ENCODE measurements at places on chromosomes 5 and 9.

GRCh38 chr5:24635209-24635608, 9.6 kb downstream of the CDH10 start:
- DNase-seq, result no peak

DNA sequence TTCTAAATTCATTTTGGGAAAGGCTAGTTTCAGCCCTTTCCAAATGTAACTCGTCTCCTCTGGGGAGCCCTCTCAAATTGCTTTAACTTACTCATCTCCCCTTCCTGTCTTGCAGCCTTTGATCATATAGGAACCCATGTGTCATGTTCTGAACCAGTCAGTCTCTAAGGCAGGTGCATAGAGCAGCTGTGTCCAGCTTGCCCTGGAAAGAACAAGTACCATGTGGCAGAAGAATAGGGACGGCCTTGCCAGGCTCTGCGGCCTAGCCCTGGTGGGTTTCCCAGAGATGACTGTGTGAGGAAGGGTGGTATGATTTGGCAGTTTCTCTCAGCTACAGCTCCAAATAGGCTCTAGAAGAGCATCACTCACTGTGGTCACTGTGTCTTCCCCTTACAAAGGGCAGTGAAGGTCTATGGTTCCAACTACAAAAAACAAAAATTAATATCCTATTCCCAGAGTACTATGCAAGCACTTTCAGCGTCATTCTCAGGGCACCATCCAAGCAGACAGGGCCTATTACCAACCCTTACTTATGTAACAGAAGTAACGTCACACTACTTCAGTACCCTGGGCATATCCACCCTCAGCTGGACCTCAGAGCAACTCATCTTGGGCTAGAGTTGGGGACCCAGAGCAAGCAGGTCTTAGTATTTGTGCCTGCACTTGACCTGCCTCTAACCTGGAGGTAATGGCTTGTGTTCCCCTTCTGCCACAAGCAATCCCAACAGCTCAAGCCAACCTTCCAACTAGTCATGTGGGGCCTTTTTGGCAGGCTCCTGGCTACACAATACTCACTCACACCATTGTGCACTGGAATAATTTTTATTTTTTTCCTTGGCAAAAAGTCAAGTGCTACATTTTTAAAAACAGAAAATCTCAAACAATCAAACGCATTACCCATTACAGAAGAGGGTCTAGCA, 37.2 kb upstream of the UBAP2 start:
- DNase-seq, result no peak

- DNase-seq, result no peak
These were observed 76.1 kb upstream of the ASS1 start for GRCh38 chr9:130368631-130369103.

- DNase-seq, result no peak
These were observed 259.4 kb downstream of the GADD45G start for GRCh38 chr9:89864257-89864656.

DNA sequence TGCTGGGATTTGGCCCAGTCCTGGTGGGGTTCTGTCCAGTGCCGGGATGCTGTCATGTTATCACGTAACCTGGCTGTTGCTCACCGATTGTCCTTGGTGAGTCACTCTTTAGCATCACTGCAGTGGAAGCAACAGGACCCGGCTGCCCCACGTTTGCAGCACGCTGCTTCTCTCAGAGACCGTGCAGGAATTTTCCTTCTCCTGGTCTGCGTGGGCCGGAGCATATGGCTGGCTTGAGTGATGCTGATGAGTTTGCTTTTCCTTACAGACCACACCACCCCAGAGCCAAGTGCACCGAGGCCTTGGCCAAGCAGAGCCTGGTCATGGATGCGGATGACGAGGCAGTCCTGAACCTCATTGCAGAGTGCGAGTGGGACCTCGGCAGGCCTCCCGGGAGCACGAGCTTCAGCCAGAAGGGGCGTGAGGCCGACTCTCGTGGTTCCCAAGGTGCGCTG, 21.4 kb downstream of the CEP72 start:
- DNase-seq, result no peak

DNA sequence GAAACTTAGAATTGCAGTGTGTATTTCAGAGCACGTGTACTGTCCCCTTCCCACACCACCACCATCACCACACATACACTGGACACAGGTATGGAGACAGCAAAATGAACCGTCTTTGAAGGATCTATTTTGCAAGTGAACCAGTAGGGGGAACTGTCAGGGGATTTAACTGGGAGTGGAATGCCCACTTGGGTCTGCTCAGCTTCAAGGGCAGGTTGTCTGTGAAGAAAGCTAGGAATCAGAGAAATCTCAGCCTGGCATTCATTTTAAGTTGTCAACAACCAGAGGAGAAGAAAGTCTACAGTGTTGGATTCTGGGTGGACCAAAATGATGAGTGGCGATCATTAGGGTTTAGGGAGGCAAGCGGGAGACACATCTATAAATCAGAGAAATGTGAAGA, 147.0 kb downstream of the DCP2 start:
- no peak for DNase-seq
